NCI-H1417 treated with DMSO at 0.1 percent for 48 hours (cell line): ENCODE measurements at places on chromosomes 12 and 14.

DNA sequence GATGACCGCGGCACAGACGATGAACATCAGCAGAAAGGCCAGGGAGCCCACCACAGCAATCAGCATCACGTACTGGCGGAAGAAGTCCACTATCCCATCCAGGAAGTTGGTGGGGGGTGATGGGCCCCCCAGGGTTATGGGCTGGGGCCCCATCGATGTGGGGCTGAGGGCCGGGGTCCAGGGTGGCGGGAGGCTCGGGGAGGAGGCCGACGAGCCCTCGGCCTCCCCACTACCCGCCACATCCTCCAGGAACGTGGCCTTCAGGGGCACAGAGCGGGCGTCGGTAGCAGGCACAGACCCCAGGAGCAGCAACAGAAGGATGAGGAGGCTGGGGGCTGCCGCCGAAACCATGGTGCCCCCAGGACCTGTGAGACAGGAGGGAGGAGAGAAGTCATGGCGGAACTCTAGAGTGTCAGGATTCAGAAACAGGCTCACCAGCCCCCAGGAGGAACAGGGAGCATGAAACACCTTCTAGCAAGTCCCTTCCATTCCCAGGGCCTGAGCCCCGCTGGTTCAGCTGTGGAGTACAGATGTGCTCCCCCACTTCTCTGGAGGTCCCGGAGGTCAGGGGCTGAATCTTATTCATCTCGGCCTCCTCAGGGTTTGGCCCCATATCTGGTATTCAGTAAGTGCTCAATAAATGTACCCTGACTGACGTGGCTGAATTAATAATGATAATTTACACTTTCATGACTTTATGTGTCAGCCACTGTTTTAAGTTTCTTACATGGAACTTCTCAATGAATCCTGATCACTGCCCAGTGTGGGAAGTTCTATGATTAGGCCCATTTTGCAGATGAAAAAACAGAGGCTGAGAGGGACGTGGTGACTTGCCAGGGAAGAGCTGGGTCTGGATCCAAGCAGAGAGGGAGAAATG lies 5.6 kb downstream of the TMEM119 start:
- no peak for DNase-seq

GRCh38 chr12:28955491-28955890 lies 193.6 kb upstream of the FAR2 start:
- DNase-seq, result no peak

GRCh38 chr12:46110928-46111699 lies 120.7 kb upstream of the SCAF11 start:
- DNase-seq, result no peak

DNA sequence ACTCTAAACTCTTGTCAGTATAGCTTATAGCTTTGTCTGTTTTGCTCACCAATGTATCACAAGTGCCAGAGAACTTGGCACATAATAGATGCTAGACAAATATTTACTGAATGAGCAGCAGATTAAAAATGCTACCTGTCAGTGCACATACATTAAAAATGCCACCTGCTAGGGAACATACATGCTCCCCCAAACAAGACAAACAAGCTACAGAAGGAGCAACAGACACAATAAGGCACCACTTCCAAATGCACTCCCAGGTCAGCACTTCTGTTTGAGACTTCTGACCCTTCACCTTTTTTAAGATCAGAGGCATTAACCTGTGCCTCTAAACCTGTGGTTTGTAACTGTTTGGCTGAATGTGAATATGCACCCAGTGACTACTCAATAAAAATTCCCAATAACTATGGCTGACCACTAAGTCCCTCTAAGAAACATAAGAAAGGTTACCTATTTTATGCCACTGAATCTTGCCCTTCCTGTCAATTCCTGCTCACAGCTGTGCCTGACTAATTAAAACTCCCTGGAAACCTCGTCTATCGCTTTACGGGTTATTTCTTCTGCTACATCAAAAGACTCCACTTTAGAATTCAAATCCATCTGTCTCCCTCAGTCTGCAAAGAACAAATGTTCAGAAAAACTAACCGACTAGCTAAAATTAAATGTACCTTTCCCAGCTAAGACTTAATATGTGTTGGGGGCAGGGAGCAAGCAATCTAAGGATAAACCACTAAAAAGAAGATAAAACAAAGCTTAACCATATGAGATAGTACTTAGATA lies 41.0 kb downstream of the HECTD4 start:
- DNase-seq, result peak; percentile 48

DNA sequence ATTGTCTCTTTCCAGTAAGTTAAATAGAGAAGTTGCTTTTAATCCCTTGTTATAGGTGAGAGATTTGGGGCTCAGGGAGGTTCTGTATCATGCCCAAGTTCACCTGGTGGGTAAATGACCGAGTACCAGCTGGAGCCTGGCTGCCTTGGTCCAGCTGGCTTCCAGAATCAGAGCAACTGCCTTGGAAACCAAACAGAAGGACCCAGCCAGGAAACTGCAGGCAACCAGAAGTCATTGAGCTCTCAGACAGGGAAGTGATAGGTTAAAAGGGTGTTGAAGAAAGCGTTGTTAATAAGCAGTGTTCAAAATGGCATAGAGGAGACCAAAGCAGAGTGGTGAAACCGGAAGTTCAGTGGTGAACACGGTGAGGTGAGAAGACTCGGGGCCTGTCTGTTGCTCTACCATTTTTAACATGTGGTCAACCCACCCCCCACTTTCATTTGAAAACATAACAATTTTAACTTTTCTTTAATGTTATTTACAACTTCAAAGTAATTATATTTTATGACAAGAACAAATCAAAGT lies 54.9 kb downstream of the PLEKHG7 start:
- no peak for DNase-seq

DNA sequence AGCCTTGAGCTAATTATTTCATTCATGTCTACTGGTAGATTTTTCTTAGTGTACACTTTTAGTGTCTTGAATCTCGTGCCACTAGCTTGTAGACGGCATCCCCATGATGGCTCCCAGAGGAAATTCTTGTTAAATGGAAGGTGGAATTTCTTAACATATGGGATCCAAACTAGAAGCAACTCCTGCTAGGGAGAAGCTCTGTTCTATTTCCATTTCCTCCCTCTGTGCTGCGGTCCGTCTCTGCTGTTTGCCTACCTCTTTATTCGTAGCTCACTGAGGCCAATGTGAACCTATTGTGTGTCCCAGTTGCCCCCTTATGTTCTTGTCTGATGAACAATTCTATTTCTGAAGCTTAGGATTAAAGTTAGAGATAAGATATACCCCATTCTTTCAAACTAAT lies 588 bp downstream of the PIK3C2G start:
- no peak for DNase-seq

GRCh38 chr12:49428793-49429192 lies 61.5 kb downstream of the SPATS2 start:
- no peak for DNase-seq

DNA sequence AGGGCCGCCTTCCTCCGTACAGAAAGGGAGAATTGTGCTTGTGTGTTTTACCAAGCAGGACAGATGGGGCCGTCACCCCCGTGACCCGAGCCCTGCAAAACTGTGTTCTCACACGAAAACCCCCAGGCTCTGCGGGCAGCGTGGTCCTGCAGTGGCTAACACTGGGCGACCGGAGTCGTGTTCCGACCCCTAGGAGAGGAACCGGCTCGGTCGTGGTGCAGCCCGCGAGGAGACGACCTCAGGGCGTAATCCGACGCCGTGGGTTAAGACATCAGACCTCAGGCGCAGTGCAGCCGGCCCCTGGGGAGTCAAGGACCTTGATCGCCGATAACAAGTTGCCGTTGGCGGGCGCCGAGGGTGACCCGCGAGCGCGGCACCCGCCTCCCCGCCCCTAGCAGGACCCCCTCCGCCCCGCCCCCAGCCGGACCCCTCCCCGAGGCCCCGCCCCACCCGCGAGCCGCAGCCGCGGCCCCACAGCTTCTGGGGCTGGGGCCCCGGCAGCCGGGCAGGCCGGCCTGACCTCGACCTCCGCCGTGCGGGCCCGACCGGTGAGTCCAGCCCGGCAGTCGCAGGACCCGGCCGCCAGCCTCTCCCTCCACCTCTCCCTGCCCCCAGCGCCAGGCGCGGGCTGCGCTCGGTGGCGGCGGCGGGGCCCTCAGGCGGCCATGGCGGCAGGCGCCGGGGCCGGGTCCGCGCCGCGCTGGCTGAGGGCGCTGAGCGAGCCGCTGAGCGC lies at the start of gene CHPT1:
CHPT1 (plus strand) TSS at position 444 of the 733 bp plus-strand sequence; CDS start at position 666, 222 bp downstream.
- DNase-seq, result peak; percentile 16

- no peak for DNase-seq
Observed at GRCh38 chr14:90724866-90725265, 91.4 kb downstream of the TTC7B start.

DNA sequence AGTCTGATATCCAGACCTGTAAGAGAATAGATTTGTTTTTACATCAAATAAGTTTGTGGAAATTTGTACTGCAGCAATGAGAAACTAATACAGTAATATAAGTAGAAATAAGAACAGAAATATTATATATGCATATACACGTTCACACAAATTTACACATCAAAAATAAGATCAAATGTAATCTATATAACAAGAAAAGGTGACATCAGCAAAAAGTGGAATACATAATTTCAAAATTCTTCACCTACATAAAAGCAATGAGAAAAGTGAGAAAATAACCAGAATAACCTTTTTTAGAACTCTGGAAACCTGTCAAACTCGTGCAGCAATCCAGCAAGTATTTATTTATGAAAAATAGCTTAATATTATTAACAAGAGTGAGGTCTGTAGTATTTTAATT lies 1124.6 kb upstream of the ATXN7L3B start:
- no peak for DNase-seq

DNA sequence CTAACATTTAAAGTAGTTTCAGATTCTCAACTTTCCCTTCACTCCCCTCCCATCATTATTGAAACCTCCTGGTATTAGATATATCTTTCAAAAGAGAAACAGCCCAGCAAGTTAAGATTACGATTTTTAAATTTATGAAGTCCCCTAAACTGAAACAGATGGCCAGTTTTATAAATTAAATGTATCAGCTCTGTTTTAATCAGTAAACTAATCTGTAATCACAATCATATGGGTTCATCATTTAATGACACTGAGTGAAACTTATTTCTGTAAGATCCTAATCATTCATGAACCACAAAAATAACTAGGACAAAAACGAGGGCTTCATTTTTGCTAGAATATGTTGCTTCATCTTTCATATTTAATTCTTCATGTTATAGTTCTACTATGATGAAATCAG lies 137.8 kb downstream of the EPS8 start:
- DNase-seq, result no peak

DNA sequence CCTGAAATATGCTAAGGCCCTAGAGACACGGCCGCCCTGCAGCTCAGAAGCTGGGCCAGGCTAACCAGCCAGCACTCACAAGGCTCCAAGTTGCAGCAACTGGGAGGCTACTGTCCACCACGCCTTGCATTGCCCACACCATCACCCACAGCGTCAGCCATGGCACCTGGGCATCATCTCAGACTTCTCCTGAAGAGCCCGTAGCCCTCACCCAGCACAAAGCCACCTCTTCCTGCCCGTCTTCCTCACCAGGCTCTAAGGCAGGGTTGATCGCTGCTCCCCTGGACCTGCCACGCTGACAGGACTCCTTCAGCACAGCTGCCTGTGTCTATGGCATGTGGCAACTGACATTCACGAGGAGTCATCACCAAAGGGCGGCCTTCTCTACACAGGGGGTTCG lies 38.1 kb downstream of the CDC42BPB start:
- DNase-seq, result no peak

GRCh38 chr12:129815846-129816245 lies 88.0 kb downstream of the TMEM132D start:
- no peak for DNase-seq

GRCh38 chr12:105928436-105928835 lies 210.3 kb downstream of the NUAK1 start:
- DNase-seq, result no peak

GRCh38 chr14:29521526-29522137 lies 406.0 kb downstream of the PRKD1 start:
- no peak for DNase-seq

- DNase-seq, result no peak
Observed at GRCh38 chr12:120504587-120504986, 8.7 kb downstream of the DYNLL1 start.

GRCh38 chr12:104686196-104686595 lies 229.4 kb downstream of the CHST11 start:
- DNase-seq, result no peak

DNA sequence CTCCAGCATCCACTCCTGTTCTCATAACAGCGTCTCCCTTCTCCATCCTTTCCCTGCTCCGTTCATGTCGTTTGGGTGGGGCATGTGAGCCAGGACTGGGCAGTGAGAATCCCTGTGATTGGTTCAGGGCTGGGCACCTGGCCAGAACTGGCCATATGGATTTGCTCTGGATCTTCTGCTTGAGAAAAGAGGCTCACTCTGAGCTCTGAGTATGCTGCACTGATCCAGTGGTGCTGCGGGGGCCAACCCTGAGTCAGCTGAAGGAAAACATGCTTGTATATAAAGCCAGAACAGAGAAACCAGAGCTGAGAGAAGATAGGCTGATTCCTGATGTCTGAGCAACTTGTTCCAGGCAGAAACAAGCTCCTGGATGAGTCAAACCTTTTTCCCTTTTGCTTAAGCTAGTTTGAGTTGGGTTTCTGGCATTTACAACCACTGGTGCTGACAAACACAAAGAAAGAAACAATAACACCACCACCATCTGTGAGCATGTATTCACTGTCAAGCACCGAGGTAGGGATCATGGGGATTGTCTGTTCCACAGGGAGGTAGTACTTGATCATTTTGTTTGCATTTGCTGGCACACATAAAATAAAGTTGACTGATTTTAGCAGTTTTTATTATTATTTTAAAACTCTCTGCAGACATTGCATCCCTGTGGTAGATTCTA lies 14.0 kb upstream of the HPD start:
- DNase-seq, result no peak

DNA sequence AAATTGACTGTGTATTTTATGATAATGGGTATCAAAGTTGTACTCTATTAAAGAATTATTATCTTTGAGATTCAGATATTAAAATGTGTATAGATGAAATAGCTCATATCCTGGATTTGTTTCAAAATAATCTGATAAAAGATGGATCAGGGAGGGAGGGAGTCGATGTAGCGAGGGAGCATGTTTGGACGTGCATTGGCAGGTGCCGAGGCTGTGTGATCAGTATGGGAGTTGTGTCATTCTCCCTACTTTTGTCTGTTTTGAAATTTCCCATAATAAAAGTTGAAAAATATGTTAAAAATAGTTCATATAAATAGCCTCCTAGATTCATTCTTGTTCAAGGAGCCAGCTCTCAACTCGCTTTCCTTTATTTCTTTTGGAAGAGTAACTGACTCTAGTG lies 171.6 kb upstream of the HIF1A start:
- DNase-seq, result no peak

- no peak for DNase-seq
Observed at GRCh38 chr12:107027636-107028053, 40.7 kb upstream of the MTERF2 start.

DNA sequence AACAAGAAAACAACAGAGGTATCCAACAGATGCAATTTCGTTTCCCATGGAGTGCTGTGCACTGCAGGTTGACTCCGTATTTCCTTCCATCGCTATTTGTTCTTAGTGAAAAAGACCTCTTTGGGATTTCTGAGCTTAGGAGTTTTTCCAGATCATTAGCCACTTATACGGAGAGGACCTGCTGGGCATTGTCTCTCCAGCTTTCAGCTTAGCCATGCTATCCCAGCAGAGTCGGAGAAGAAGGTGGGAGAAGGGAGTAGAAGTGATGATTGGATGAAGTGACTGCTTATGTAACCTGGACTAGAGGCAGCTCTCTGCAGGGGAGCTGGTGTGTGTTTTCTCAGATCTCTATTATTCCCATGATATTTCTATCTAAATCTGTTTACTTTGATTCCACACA lies 737.7 kb downstream of the DIO2 start:
- no peak for DNase-seq

- no peak for DNase-seq
Observed at GRCh38 chr12:2348482-2348852, 295.7 kb downstream of the CACNA1C start.

GRCh38 chr14:82055515-82056115 lies 522.0 kb upstream of the SEL1L start:
- no peak for DNase-seq

GRCh38 chr12:27820564-27820963 lies 40.5 kb upstream of the MANSC4 start:
- DNase-seq, result no peak
